LNCaP clone FGC (cell line): ENCODE measurements at places on chromosomes 12 and 14.
A peak's percentile ranks its signal among the peaks of the same experiment; 100 is the strongest.

GRCh38 chr14:88849716-88850115 is 25.3 kb downstream of the TTC8 start:
- DNase-seq: no peak

GRCh38 chr14:77260631-77261030 is 10.4 kb downstream of the NGB start:
- no peak for DNase-seq

GRCh38 chr12:83015390-83016217 is 328.9 kb downstream of the TMTC2 start:
- no peak for DNase-seq

- DNase-seq: no peak
These were observed 721 bp downstream of the CABP1 start for GRCh38 chr12:120640861-120641833.

GRCh38 chr14:55579724-55580469 is at the start of gene KTN1:
Gene KTN1 (plus strand): TSS chr14:55580207. CDS start chr14:55612049, 31,842 bp downstream.
- no peak for DNase-seq

DNA sequence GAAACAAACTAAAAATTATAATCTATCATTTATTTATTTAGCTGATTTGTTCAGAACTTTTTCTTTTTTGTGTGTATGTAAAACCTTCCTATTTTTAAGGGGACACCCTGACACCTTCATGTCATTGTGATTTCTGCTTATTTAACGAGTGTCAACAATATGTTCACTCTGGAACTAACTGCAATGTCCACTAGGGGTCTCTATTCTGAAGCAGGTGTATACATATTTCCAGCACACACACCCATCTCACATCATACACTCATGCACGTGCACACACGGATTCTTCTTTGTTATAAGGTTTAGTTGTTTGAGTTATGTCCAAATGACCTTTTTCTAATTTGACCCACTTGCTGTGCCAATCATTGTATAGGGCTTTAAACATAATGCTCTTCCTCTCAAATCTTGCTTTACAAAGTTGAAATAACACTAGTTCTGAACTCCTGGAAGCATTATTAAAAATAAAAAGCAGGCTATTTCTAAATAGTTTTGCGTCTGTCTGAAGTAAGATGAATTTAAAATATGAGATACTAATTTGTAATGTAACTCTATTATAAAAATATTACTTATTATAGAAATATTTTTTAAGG is 15.5 kb downstream of the E2F7 start:
- DNase-seq: peak; percentile 63

DNA sequence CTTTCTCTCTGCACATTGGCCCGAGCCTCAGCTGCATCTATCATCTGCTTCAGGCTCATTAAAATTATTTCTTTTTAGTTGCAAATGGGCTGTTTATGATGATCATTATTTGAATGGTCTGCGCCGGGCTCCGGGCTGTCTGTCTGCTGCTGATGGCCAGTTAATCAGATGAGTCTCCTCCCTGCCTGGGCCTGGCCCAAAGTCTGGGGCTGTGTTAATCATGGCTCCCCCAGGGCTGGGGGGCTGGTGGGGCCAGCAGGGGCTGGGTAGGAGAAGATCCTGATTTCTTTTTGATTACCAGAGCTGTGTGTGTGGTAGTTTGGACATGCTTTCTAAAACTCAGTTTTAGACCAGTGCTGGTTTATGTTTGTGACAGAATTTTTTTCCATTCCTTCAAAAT is 159.1 kb downstream of the PHETA1 start:
- no peak for DNase-seq
